ENCODE measurements at places on chromosomes 3 and 15.

DNA sequence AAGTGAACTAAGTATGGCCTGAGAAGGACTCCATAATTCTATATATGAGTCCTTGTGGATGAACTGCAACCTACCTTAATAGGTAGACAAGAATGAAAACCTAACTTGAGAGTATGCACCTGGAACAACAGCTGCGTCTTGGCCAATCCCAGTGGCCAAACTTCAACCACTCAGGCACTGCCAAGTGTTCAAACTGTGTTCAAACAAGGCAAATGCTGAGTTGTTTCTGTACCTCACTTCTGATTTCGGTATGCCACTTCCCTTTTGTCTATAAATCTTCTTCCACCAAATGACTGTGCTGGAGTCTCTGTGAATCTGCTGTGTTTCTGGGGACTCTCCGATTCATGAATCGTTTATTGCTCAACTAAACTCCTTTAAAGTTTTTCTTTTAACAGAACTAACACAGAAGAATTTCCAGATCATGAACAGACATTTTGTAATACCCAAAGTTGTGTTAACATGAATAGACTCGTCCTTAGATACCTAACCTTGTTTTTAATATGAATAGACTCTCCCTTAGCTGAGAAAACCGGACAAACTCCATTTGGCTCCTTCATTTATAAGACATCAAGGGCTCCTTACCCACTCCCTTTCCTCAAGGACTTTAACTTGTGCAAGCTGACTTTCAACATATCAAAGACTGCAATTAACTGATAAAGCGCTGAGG lies 4.1 kb downstream of the ZNF717 start:
- DNase-seq, result no peak

DNA sequence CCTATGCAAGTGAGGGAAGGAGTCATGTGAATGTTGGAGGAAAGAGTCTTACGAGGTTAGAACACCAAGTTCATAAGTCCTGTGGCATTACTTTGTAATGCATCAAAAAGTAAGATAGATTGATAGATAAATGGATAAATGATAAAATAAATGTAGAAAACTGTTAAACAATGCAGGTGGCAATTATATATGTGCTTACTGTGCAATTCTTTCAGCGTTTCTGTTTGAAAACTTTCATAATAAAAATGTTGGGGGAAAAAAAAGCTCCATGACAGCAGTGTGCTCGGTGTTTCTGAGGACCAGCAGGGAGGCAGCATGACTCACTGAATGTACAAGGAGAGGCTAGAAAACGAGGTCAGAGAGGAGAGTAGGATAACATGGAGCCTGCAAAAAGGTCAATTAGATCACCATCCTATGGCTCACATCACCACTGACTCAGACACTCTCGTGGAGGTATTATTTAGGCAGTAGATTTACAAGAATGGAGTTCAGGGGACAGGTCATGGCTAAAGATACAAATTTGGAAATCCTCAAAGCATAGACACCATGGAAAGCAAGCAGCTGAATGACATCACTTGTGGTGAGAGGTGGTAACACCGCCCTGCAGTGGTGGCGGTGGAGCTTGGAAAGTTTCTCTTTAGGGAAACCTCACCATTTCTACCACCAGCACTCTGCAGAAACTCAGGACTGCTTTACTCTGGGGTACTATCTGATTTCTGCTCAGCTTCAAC lies 219.8 kb downstream of the CTNNB1 start:
- no peak for DNase-seq

DNA sequence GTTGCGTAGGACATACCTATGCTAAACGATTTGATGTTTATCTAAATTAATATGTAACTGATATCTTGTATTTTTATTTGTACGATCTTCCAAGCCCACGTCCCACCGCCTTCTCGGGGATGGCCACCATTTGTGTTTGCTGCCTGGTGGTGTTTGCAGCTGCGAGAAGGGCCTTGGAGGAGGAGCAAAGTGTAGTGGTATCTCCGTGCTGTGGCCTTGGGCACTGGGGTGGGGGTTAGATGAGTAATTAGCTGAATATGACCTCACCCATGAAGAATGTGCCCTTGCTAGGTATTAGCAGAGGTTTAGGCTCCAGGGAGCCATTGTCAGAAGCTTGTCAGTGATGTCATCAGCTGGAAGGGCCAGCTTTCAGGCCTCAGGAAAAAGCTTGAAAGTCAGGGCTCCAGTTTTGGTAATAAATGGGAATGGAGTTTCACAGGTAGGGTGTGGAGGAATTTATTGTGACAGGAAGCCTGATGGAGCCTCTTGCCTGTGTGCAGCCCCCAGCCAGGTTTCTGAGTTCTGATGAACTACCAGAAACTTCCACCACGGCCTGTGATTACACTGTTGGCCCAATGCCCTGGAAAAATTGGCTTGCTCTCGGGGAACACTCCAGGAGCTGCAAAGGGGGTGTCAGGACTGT lies 41.0 kb downstream of the FLNB start:
- DNase-seq, result peak; percentile 68

GRCh38 chr15:74202452-74203401 lies at the start of gene STRA6:
Gene STRA6, minus strand, starts transcription at chr15:74202787. Its CDS starts 520 bp downstream, at chr15:74202267.
- no peak for DNase-seq

GRCh38 chr3:48716508-48716981 lies 476 bp downstream of the IP6K2 start:
- no peak for DNase-seq

- no peak for DNase-seq
These were observed 72.0 kb downstream of the SCN5A start for GRCh38 chr3:38577371-38578080.

- no peak for DNase-seq
These were observed 15.2 kb downstream of the TRPM1 start for GRCh38 chr15:31086344-31086743.

DNA sequence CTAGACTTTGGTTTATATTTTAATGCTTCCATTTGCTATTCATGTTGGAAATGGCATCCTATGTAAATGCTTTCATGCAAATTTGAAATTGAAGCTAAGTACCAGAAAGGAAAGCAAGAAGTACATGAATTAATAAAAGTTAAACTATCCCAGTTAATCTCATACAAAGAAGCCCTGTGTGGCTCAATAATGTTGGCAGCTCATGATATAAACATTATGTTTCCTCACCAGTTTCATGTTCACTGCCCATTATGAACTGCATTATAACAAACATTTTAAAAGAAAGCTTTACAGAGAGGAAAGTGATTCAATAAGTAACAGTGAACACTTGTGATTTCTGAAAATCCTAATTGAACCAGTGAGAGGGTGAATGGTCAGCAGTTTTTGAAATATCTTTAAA lies 62.9 kb upstream of the ROBO2 start:
- DNase-seq, result no peak

DNA sequence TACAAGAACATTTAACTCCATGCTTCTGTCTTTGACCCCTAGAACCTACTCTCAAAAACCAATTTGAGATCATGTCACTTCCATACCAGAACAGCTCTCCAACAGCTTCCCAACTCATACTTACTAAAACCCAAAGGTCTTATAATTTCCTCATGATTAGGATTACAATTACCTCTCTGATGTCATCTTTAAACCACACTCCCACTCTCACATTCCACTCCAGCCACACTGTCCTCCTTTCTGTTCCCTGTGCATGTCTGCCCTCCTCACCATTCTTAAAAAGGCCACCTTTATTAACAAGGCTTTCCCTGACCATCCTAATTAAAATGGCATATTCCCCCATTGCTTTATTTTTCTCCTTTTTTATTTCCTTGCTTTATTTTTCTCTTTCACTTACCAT lies 18.9 kb downstream of the PHC3 start:
- DNase-seq, result no peak

DNA sequence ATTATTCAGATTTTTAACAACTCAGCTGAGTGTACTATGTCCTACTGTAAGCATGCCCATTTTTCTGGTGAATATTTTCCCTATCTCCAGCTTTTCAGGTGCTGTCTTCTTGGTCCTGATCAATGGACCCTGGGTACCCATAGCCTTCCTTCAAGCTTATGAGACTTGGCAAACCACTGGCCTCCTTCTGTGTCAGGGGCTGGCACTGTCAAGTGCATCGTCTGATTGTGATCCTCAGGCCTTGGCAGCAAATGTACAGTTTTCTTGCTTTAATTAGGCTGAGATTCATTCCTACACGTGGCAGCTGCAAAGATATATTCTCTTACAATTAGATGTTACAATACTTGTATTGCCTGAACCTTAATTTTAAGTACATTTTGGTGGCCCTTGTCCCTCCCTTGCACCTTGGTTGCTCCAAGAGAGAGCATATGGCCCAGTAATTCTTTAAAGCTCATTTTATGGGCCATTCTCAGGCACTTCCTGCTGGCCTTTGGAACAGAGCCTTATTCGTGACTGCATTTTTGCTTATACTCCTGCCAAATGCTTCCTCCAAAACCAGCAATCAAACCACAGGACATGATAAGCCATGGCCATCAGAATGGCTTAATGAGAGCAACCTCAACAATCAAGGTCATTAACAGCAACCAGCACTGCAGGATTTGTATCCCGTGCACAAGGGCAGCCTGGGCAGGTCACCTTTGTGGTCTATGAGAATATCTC lies 179.9 kb downstream of the CNTN6 start:
- no peak for DNase-seq

Measured in 8988T (cell line).